ENCODE measurements at places on chromosomes 4 and X. TPM values are rescaled to one million over a fixed set of nuclear protein-coding genes. Genes with fewer than 3 reads are reported as not detected.

GRCh38 chr4:82276332-82276640 is 97.5 kb downstream of the HNRNPD start:
- H3K36me3 ChIP-seq, result no peaks in the 10 kb centered on the region
- H3K27me3 ChIP-seq, result peaks cover 3% of the 10 kb centered on the region
- no peaks in the 10 kb centered on the region for H3K4me1 ChIP-seq
- no peak overlapping the region for H3K4me3 ChIP-seq
- DNase-seq, result no peak

- H3K4me3 ChIP-seq, result no peak overlapping the region
- H3K27me3 ChIP-seq, result no peaks in the 10 kb centered on the region
- H3K4me1 ChIP-seq, result no peaks in the 10 kb centered on the region
- H3K27ac ChIP-seq, result no peak overlapping the region
Measured at GRCh38 chr4:176090115-176090514, 24.5 kb downstream of the WDR17 start.

- H3K27me3 ChIP-seq, result no peaks in the 10 kb centered on the region
- no peak for DNase-seq
- H3K4me3 ChIP-seq, result no peak overlapping the region
Measured at GRCh38 chr4:60934566-60935295, 265.4 kb upstream of the ADGRL3 start.

GRCh38 chr4:184587701-184588100 is 61.5 kb downstream of the CASP3 start:
- no peaks in the 10 kb centered on the region for H3K36me3 ChIP-seq
- no peaks in the 10 kb centered on the region for H3K27me3 ChIP-seq
- no peaks in the 10 kb centered on the region for H3K4me1 ChIP-seq
- no peak for DNase-seq
- H3K4me3 ChIP-seq, result no peak overlapping the region

GRCh38 chrX:38183596-38183995 is 37.1 kb downstream of the SRPX start:
- no peak for DNase-seq
- H3K27me3 ChIP-seq, result no peaks in the 10 kb centered on the region
- peaks cover 3% of the 10 kb centered on the region for H3K4me1 ChIP-seq

- DNase-seq, result no peak
- H3K36me3 ChIP-seq, result no peaks in the 10 kb centered on the region
- no peak overlapping the region for H3K4me3 ChIP-seq
- no peak overlapping the region for H3K27ac ChIP-seq
- H3K27me3 ChIP-seq, result no peaks in the 10 kb centered on the region
Measured at GRCh38 chr4:68734095-68734494, 63.6 kb upstream of the UGT2B15 start.

FAM236B gene
- not detected for polyA plus RNA-seq
